ENCODE measurements at places on chromosomes 5 and 9.

GRCh38 chr9:108211411-108211955 is 644.3 kb downstream of the ACTL7B start:
- no peak for DNase-seq

GRCh38 chr5:6287176-6287575 is 91.2 kb downstream of the MED10 start:
- no peak for DNase-seq

GRCh38 chr9:4973246-4973645 is 11.8 kb upstream of the JAK2 start:
- DNase-seq, result no peak

GRCh38 chr5:42970636-42971559 is 69.2 kb downstream of the ANXA2R start:
- no peak for DNase-seq

- peak; percentile 88 for DNase-seq
Observed at GRCh38 chr9:128098297-128099230, 29.0 kb downstream of the PTGES2 start.
